ENCODE measurements at places on chromosomes 6 and 20.

DNA sequence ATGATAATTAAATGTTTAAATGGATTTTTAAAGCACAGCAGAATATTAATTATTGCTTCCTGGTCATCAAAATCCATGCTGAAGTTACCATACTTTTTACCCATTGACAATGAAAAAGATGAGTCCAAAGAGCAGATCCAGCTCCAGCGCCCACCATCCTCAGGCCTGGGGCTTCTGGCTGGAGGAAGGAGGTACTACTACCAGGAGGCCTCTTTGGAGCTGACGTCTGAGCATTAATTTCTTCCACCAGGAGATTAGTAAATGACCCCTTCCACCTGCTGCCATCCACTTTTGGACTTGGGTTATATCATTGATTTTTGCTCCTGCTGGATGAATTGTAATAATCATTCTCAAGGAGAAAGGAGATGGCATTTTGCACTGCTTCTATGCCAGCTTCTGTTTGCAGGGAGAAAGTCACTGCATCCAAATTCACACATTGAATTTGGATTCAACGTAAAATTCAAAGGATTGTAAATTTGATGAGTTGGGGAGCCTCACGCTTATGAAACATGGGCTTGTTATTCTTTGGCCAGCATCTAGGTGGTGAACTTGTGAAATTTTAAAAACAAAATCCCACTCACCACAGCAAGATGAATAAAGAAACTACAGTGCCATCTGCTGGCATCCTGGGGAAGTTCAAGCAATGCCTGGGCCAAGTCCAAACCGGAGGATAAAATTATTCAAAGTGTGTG lies 121.8 kb downstream of the SASH1 start:
- DNase-seq = peak; percentile 87

DNA sequence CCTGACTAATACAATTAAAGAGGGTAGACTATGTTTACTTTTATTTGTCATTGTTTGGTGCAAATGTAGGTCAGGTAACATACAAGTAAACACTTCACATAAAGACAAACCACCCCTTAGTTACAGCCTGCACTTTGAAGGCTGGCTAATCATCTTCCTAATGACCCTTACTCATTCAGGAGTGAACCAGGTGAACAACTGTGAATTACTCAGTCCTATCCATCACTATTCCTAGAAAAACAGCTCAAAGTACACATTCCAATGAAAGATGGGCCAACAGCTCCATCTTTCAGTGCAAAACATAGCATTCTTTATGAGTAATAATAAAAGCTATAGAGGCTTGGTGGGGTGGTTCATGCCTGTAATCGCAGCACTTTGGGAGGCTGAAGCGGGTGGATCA lies 78.2 kb downstream of the FRK start:
- DNase-seq = no peak

DNA sequence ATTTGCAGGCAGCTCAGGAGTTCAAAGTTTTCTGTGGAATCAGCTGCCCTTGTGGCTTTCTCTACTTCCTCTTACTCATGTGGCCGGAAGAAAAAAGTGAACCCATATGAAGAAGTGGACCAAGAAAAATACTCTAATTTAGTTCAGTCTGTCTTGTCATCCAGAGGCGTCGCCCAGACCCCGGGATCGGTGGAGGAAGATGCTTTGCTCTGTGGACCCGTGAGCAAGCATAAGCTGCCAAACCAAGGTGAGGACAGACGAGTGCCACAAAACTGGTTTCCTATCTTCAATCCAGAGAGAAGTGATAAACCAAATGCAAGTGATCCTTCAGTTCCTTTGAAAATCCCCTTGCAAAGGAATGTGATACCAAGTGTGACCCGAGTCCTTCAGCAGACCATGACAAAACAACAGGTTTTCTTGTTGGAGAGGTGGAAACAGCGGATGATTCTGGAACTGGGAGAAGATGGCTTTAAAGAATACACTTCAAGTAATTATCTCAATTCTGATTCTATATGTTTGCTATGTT lies 1.1 kb downstream of the MGME1 start:
- DNase-seq = peak; percentile 50

- DNase-seq = no peak
These were observed 15.5 kb downstream of the TXNDC5 start for GRCh38 chr6:7895125-7895423.

- DNase-seq = no peak
These were observed 8.5 kb downstream of the TPD52L2 start for GRCh38 chr20:63873477-63873971.

DNA sequence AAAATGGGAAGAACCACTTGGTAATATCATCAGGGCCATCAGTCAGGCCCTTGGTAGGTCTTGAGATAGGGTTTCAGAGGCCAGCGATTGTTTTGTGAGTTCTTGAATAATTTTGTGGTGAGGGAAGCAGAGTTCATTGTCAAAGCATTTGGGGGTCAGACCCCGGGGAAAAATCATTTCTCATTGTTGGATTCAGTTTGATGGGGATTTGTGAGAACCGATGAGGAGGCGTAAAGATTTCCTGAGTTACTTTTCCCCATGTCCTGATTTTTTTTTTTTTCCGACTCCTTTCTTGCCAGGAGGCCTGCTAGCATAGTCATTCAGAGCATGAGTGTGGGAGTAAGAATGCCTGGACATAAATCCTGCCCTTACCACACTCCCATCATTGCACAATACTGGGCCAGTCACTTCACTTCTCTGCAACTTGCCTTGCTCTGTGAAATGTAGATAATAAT lies 60.3 kb downstream of the TSHZ2 start:
- peak; percentile 53 for DNase-seq

DNA sequence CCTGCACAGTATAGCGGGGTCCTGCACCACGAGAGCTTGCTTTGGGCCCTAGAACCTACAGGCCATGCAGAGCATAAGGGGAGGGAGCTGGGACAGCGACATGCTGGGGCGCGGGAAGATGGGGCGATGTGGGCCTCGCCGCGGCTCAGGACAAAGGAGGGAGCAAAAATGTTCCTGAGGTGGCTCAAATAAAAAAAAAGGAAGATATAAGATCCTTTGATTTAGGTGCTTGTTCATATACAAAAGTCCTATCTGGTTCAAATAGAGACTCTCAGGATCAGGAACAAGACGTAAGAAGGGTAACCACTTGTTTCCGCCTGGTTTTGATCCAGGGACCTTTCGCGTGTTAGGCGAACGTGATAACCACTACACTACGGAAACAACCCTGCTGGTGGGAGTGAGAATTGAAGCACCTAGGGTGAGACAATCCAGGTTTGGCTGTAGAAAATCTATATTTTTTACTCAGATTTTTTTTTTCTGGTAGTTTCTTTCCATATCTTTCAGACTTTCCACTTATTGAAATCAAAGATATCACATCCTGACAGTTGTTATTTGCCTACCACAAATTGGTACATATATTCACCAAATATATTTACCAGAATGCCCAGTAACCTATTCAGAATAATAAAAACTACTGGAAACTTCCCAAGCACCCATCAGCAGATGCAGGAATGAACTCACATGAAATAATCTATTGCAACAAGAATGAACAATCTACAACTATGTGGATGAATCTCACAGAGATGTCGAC lies 177.9 kb upstream of the ZNF184 start:
- no peak for DNase-seq

DNA sequence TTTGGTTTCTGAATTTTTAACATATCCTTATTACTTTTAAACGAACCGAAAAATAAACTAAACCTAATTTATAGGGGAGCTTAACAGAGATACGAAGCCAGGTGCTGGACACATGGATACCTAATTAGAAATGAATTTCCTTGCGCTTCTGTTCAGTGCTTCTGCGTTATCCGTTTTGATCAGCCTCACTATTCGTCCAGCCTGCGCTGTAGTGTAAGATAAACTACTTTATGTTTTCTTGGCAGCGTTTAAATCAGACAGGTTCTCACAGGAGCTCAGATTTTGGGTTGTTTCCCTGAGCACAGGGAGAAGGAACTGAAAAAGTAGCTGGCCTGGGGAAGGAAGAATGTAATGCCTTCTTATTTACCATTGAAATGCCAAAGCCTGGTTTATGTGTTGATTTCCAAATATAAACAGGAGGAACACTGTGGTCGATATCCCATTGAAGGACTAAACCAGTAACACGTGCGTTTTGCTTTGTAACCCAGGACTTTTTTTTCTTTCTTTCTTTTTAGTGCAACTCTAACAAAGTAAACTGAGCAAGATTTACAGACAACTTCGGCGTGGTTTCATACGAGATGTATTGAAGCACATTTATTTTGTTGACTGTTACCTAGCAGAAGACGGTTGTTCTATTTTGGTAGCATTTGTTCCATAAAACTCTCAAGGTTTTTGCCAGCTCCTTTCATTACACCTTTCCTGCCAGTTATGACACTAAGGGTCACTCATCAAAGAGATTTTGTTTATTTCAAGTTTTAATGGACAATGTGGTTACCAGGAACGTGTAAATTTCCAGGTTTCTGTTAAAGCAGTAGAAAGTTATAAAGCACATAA lies 214.8 kb upstream of the HEY2 start:
- no peak for DNase-seq

GRCh38 chr6:147248859-147249258 lies 44.6 kb downstream of the STXBP5 start:
- no peak for DNase-seq

DNA sequence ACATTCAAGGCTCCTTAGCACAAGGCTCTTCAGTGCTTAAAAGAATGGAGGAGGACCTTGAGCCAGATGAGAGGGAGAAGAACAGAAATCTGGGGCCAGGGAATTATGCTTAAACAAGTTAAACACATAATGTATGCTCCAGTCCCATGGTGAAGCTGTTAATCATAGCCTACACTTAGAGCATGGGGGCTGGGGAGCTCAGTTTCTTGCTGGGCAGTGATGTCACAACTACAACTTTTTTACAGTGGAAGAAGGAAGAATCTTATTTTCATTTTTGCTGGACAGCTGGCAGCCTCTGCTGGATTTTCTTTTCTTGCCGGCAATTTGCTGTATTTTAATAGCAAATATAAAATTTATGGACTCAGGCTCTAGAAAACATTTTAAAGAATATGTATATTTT lies 432.5 kb downstream of the CD109 start:
- DNase-seq = no peak

GRCh38 chr20:25309395-25310267 lies 61.7 kb downstream of the PYGB start:
- DNase-seq = no peak

GRCh38 chr6:54094293-54094692 lies 16.9 kb upstream of the MLIP start:
- no peak for DNase-seq

DNA sequence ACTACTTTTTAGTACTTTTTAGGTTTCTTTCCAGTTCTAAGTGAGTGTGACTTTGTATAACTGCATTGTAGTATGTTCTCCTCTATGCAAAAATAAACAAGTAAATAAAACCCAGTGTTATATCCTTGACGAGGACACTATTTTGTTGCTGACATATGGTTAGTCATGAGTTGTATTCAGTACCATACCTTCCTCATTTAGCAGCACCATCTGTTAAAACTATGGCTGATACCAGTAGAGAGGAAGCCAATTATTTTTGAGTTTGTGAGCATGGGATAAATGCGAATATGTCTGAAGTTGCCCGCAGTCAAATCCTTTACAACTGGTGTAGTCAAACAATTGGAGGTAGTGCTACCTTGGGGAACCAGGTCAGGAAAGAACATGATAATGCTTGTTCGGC lies 74.1 kb downstream of the CDKAL1 start:
- DNase-seq = no peak

DNA sequence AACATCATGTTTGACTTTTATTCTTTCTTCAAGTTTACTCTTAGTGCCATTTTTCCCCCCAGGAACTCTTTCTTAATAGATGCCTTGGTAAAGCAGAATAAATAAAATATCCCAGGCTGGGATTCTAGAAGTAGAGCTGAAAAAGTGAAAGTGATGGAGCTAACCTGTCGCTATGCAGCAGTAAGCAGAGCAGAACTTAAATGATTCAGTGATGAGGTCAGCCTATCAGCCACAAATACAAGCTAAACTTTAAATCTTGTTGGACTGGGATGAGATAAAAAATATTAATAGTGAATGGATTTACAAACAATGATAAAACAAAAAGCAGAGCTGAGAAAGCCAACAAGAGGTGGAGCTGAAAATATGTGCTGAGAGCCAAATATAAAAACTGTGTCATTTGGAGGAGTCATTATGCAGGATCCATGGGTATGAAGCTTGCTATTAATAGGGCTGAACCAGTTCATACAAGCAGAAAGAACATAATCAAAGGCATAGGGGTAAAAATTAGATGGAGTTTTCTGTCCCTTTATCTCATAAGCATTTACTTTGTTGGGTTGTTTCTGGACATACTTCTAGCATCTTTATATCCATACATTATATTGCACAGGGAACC lies 877.8 kb downstream of the EPHA7 start:
- DNase-seq = no peak

DNA sequence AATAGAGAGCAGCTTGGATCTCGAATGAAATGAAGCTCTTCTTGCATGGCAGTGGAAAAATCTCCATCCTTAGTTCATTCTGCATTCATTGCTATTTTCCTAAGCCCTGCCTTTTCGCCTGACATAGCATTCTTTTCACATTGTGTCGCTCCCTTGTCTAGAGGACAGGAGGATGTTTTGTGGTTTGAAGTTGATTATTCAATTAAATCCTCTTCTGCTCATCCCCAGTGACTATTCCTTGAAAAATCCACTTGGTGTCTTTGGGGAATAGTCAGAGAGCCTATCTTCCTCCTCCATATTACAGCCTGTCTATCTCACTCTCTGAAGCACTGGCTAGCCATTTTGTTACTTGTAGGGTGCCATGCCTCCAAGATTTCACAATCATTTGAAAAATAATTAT lies 161.2 kb downstream of the KLHL32 start:
- no peak for DNase-seq

GRCh38 chr6:72798196-72798595 lies 176.3 kb downstream of the KCNQ5 start:
- no peak for DNase-seq

DNA sequence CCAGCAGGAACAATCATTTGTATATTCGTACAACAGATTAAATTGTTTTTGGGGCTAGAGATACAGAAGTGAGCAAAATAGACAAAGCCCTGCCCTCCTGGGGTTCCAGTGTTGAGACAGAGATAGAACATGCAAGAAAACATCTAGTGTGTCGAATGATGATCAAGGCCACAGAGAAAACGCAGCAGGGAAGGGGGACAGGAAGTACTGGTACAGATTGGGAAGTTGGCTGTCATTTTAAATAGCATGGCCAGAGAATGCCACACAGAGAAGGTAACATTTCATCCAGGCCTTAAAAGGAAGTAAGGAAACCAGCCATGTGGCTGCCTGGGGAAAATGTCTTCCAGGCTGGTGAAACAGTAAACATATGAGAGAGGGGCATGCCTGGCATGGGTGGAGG lies 202.6 kb upstream of the MYLIP start:
- no peak for DNase-seq
